Lung microvascular endothelial cell (primary cell): ENCODE measurements at places on chromosomes 7 and 10. TPM values are rescaled to one million over a fixed set of nuclear protein-coding genes. Genes with fewer than 3 reads are reported as not detected.

NEUROD6 gene
- not detected in 2 replicates for total RNA-seq

PAX4 gene
- total RNA-seq: not detected in 2 replicates

PKD2L1 gene
- total RNA-seq: not detected in 2 replicates

AKR1C8 gene
- not detected in 2 replicates for total RNA-seq

ITPRID1 gene
- total RNA-seq: not detected in 2 replicates

- no peak for DNase-seq
Measured at GRCh38 chr10:62691336-62691735, 113.2 kb upstream of the ADO start.

- no peak for DNase-seq
Measured at GRCh38 chr10:63675171-63675570, 154.0 kb downstream of the REEP3 start.

- no peak for DNase-seq
Measured at GRCh38 chr7:144628176-144628575, 207.7 kb downstream of the TPK1 start.

DNA sequence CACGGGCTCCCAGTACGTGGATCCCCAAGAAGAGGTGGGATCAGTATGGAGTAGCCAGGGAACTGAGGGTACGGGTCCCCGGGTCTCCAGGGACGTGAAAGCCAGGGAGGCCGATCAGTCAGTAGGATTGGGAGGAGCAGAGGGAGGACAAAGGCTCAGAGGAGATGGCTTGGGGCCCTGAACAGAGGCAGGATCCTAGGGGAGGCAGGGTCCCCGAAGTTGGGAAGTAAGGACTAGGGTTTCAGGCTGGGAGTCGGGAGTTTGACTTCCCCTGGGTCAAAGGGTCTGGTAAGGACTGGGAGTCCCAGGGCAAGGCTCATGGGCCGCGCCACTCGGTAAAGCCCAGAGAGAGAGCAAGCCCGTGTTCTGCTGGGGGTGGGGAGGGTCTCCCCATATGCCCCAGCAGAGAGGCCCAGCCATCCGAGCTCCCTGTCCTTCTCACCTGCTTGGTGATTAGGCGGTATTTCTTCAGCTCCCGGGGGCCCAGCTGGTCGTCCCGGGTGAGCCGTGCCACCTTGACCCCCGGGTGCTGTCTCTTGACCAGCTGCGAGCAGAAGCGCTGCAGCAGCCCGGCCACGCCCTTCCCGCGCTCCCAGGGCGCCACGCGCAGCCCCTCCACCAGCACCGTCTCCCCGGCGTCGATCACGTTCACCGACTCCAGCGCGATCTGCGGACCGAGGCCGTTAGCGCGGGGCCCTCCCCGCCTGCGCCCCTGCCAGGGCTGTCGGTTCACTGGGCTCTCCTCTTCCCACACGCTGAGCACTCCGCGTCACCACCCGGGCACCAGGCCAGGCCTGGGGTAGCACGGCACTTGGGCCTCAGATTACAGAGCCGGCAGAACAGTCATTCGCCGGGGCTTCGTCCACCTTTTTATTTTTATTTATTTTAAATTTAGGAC lies 7.0 kb downstream of the NAT16 start:
- peak; percentile 57 for DNase-seq

GRCh38 chr10:93225938-93226337 lies 152.2 kb downstream of the CYP26A1 start:
- no peak for DNase-seq

DNA sequence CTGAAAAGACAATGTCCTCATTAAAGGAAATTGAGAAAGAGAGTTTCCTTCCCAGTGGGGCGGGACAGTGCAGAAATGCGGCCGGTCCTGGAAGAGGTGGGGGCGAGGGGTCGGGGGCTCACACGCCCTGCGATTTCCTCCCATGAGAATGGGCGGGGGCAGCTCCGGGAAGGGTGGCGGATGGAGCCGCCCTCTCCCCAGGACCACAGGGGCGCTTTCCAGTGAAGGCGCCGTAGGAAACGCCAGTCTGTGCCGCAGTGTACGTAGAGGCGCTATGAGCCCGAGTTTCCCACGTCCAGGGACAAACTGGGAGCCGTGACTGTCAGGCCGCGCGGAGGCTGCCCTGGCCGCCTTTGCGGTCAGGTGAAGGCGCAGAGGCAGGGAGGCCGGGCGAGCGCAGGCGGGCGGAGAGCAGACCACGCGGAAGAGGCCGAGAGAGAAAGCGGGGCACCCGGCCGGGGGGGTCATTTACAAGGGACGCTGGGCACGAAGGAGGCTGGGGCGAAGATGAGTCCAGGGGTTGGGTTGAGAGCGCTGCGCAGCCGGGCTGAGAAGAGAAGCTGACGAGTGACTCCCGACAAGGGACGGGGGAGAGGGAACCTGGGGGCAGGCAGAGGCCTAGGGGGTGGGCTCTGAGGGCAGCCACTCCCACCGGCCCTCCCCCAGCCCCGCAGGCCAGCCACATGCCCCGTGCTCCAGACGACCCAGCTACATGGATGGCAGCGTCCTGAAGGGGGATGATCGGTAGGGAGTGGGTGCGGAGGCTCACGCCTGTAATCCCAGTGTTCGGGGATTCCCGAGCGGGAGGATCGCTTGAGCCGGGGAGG lies 45.0 kb downstream of the ALOX5 start:
- DNase-seq: peak; percentile 68

GRCh38 chr10:14954001-14954770 lies at the start of gene DCLRE1C:
TSS of gene DCLRE1C (minus strand) at chr10:14954096. CDS start at chr10:14954010, 86 bp downstream.
- DNase-seq: peak; percentile 89

DNA sequence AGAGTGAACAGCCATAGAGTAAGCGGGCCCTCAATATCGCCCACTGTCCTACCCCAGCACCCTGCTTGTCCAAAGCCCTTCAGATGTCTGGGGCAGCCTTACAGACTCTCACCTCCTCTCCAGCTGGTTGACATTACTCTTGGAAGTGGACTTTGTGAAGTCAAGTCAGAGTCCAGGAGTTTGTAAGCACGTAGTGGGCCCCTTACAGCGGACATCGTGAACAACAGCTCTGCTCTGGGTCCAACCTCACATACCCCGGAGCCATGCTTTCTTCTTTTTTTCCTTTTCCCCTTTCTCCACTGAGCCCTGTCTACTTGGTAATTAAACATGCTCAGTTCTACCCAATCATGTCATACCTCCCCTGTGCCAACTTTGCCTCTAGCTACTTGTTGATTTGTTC lies 17.5 kb downstream of the HNRNPF start:
- DNase-seq: no peak

DNA sequence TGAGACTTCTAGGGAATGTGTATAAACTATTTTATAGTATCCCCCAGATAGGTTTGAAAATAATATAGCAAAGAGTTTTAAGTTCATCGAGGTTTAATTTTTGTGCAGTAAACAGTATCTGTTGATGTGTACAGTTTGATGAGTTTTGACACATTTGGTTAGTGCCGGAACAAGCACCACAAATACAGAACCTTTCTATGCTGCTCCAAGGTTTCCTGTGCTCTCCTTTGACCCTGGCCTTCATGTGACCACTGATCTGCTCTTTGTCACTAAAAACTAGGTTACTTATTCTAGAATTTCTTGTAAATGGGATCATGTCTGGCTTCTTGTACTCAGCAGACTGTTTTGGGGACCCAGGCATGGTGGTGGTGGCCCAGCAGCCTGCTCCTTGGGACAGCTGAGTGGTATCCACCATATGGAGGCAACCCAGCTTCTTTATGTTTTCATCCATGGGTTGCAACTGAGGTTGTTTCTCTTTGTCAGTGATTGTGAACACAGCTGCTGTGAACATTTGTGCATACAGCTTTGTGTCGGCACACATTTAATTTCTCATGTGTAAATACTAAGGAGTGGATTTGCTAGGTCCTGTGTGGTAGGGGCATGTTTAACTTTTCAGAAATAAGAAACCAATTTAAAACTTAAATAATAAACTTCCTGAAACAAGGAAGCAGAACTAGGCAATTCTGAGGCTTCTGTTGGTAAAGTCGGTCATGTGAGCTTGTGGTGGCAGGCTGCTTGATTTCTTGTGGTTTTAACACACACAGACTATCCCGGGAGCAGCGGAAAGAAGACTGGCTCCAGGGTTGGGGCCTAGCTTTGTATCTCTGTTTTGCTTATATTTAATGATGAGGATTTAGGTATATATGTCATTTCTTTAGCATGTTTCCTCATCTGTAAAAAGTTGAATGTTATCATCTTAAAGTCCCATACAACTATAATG lies 219.4 kb downstream of the ABCA13 start:
- no peak for DNase-seq

- peak; percentile 72 for DNase-seq
Measured at GRCh38 chr10:3172081-3172445, 519 bp downstream of the PITRM1 start.

DNA sequence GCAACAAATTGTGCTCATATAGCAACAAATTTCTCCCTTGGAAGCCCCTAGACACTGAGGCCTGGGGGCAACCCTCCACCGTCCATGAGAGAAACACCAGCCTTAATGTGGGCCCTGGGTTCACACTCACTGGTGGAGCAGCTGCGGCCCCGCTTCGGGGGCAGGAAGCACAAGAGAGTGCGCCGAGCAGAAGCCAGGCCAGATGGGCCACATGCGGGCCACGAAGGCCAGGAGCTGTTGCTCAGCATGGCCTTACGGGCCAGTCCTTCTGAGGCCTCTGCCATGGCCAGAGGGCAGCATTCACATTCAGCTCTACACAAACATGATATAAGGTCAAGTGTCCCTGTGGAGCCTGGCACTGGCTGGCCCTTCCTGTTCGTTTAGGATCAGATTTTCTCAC lies 60.0 kb upstream of the VIPR2 start:
- no peak for DNase-seq

DNA sequence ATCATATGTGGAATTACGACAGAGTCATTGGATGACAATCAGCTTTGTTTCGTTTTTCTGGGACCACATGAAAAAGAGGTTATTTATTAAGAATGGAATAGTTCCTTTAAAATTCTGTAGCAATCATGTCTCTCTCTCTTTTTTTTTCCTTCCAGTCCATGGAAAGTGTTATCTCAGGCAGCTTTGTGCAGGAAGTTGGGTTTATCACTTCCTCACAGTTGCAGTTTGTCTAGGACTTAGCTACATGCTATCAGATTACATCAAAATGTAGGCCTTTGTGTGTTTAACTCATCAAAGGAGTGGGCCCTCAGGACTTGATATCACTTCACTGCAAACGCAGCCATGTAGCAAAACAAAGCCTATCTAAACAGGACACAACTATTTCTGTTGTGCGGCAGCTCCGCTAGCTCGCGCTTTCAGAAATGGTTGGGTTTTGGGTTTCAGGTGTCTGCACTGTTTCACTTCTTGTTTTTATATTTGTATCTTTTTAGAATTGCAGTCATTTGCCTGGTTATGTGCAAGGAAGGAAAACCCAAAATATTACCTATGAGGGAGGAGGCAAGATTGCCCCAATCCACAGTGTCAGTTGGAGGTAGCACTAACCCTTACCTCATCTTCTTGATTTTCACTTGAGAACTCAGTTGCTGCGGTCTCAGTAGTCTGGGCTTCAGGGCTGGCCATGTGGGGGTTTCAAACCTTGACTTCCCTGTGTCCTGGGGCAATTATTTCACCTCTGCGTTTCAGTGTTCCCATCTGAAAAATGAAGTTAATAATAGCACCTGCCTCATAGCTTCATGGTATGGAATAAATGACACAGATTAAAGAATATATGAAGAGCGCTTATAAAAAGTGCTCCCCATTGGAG lies 66.7 kb downstream of the HHEX start:
- peak; percentile 94 for DNase-seq

DNA sequence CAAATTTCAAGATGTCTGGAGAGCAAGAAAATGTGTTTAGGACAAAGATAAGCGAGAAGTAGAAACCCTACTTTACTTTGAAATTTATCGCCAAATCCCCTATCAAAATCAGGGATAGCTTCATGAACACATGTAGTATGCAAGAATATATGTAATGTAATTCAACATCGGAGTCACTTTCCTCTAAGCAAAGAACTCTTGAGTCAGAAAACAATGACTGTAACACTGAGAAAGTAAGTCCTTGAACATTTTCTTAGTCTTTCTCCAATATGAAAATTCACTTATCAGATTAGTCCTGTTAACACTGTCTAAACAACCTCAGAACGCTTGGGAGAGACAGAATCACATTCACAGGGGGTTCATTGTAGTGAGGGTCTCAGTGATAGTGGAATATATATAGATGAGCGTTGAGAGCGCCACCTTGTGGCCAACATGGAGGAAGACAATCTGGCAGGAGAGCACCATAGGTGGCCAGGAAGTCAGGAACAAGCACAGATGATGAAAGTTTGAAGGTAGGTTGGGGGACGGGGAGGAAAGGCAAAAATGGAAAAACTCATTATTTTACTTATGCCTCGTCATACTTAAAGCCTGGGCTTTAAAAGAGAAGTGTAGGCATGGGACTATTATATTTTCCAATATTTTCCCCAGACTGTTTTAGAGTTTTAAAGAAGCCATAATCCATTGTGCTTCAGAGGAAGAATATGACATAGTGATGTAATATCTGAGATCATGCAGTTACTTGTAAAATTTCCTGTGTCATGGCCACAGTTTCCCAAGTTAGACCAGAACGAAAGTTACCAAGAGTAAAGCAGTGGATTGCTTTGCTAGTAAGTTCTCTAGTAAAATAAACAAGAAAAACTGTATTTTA lies 115.5 kb upstream of the GNAI1 start:
- peak; percentile 68 for DNase-seq

GRCh38 chr7:120645966-120646365 lies 212.0 kb downstream of the TSPAN12 start:
- no peak for DNase-seq
